SK-N-SH (cell line): ENCODE measurements at places on chromosomes 1 and 21.

DNA sequence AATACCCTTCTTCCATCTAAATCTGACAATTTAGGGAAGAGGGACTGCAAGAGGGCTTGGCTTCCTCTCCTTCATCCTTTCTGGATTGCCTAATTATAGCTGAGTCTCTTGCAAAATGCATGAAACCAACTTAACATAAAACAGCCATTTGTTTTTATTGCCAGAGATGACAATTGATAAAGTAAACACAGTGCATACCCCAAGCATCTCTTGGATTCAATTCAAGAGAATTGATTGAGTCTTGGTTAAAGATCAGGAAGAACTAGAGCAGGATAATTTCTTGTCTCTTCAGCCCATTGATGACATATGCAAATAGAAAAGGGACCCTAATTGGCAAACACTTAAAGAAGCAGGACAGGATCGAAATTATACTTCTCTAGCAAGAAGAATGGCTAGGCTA lies 617.1 kb upstream of the PTBP2 start:
- DNase-seq: no peak

DNA sequence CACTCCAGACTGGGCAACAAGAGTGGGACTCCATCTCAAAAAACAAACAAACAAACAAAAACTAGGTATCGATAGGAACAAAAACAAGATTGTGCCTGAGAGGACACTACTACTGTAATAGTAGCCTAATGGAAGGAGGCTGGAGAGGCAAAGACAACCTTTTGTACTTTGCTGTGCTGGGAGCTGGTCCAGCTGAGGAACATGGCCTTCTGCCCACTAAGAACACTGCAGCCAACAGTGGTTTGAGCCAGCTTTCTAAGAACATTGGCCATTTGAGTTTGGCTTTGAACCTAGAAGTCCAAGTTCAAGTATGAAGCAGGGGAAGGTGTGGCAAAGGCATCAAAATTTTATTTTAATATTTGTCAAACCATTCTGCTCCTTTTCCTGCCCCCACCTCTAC lies 22.7 kb upstream of the RGS8 start:
- no peak for DNase-seq

DNA sequence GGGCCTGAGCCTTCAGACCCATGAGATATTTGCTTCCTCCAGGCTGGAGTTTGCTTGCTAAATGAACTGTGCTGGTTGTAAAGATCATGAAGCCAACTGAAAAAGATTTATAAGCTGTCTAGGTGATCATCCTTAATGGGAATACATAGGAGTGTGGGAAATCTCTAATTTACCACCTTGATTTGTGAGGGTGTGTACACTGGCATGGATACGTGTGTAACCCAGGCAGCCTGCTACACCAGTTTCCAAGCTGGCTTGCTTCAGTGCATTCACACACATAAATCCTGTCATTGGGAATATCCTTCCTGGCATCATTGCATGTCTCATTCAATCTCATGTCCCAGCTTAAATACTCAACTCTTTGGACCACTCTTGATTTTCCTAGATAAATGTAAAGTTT lies 57.6 kb upstream of the GNG12 start:
- no peak for DNase-seq

DNA sequence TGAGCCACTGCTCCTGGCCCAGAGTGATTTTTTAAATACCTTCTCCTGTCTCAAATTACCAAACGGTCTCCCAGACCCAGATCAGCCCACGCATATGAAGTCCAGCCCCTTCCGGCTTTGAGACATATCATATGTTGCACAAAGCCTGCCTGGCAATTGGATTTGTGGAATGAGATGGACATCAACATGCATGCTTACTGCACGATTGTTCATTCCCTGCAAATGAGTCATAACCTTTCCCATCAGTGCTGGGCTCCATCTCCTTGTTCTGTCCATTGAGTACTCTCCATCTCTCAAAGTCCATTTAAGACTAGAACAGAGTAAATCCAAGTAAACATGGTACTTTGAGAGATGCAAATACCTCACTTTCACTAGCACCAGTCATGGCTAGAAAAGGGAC lies 612.2 kb upstream of the USP24 start:
- no peak for DNase-seq

DNA sequence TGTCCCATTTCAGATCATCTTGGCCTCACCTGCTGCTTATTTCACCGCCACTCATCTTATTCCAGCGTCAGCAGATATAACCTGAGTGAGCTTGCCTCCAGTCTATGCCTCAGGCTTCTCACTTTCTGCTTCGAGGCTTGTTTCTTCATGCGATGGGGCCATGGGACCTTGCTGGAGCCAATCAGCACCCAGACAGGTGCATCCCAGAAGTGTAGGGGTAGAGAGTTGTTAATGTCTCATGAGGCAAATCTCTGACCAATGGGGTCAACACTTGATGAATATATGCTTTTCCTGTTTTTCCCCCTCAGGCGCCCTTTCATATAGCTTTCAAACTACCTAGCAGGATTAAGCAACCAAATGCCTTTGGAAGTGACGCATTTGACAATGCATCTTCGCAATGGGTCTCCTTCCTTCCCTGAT lies 935 bp upstream of the YIPF1 start:
- no peak for DNase-seq

DNA sequence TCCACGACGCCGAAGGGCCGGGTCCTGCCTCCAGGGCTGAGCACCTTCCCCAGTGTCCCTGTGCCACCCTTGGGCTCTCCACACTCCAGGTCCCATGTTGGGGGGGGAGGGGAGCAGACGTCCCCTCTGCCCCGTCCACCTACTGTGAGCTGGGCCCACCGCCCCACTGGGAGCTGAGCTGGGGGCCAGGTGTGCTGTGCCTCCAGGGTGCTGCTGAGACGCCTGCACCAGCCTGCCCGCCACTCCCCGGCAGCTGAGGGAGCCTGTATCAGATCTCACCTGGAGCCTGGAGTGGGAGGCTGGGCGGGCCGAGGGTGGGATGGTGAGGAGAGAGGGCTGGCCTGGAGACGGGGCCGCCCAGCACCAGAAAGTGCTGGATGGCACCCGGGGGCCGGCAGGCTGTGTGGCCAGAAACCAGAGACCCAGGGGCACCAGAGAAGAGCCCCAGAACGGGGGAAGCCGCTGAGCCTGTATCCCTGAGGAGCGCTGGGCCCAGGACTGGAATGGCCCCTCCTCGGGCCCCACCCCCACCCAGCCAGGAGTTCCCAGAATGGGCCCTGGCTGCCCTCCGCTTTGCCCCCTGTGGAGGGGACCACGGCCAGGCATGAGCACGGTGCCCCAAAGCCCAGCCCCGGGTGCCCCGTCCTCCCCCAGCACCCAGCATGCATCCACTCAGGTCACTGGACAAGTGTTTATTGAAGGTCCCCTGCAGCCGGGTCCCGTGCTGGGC lies 3.4 kb downstream of the TNFRSF18 start:
- no peak for DNase-seq

DNA sequence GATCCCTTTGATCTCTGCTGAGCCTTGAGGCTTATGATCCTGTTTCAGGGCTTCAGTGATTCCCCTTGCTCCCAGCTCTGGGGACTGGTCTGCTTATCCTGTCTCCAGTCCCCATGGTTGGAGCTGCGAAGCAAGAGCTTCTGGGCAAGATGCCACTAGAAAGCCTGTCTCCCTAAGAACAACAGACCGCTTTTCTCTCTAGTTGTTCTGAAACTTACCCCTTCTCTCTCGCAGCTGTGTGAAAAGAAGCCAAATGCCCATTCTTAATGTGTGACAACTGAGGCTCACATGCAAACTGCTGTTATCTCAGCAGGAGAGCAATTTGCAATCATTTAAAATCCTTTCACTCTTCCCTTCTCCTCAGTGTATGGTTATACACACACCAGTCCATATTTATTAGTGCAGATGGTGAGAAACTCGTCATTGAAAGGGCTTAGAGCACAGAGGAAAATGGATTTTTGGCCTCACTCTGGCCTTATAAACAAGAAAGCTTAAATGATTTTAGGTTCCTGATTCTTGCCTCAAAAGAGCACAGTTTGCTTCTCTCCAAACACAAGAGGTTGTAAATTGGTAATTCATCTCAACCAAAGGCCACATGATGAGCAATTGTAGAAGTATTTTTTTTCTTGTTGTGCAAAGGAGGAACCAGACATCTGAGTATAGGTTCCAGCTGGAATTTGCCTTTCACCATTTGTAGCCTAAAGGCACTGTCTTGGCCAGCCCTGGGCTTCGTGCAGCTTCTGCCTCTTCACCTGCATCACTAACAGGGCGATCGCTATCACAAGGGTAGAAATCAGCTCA lies 179.2 kb upstream of the LMO4 start:
- DNase-seq: peak; percentile 33

DNA sequence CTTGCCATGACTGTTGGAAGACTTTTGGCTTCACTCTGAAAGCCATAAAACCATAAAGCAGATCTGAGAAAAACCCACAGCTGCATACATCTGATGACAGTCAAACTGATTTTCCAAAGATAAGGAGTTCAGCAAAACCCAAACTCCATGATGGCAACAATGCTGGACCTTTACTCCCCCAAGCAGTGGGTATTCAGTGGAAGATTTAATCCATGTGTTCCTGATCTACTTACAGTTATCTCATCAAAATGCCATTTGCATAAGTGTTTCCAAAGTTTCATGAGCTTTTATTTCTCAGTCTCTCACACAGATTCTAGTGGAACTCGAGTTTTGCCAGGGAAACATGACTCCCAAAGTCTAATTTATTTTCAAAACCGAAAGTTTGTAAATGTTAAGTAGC lies 184.9 kb downstream of the ZC3H11B start:
- DNase-seq: no peak

DNA sequence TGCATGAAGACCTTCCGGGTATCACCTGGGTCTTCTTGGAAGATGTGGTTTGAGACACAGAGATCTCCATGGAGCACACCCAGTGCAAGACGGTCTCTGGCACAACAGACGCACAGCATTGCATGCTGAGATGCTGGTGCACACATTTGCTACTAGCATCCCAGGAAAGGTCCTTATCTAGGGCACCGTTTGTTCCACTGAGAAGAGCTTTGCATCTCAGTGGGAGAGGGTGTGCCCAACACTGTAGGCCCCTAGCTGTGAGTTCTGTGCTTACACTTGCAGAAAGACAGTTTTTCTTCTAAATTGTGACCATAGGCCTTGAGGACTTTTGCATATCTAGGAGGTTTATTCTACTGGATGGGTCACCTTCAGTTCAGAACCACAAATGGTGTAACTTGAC lies 554.1 kb downstream of the MATN1 start:
- no peak for DNase-seq
